Stomach (tissue), 19 donors: ENCODE measurements at places on chromosomes 3 and 15. TPM values are rescaled to one million over a fixed set of nuclear protein-coding genes. Genes with fewer than 3 reads are reported as not detected.

The ZIC4 gene
- total RNA-seq, result not detected

- no peak for DNase-seq
Observed at GRCh38 chr3:57155310-57155643, 9.9 kb downstream of the IL17RD start.

DNA sequence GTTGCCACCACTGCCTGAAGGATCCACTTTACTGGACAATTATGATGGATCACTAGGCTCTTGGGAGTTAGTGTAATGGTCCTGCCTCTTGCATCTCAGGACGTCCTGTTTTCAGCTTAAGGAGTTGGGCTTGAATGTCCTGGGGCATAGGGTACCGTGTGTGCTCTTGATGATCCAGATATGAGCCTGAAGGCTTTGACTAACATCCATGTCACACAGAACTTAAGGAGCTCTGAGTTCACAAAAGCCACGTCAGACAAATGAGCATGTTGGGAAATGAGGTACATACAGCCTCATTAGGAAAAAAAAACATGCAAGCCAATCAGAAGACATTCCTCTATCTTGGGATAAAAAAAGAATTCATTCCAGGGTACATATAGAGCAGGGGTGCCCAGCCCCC lies 40.8 kb downstream of the CA12 start:
- DNase-seq, result no peak

The GOLGA8N gene
- 2.0 TPM for total RNA-seq

DNA sequence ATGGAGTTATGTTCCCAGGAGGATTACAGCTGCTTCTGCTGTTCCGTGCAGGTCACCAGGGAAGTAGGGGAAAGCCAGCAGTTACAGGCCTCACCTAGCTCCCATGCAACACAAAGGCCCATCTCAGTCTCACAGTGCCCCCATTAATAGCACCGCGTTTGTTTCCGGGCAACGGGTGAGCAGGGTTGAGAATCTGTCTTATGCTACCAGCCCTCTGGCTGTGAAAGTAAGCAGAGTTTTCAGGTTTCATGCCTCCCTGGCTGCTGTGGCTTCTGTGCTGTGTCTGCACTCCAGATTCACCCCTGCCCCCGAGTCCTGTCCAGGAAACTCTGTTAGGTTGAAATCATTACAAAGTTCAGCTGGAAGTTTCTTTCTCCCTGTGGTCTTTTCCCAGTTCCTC lies 254.4 kb upstream of the GPR149 start:
- no peak for DNase-seq

- DNase-seq, result no peak
Observed at GRCh38 chr3:114506591-114507300, 212.9 kb downstream of the TIGIT start.

The LRIG1 gene
- 85.8 TPM for total RNA-seq

DNA sequence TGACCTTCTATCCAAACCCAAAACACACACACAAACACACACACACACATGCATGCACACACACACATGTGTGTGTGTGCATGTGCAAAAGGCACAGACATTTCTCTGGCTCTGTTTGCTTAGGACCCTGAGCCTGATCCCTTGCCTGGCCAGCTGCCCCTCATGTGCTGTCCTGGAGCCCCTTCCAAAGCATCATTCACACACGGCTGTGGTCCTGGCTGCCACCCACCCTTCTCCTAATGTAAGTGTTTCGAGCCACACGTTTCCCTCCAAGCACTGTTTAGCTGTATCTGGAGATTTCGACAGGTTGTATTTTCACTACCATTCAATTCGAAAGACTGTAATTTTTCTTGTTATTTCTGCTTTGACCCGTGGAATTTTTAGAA lies 45.8 kb upstream of the KLF13 start:
- no peak for DNase-seq

The A4GNT gene
- 18.9 TPM for total RNA-seq

- no peak for DNase-seq
Observed at GRCh38 chr3:101131767-101132166, 138.5 kb upstream of the ABI3BP start.

DNA sequence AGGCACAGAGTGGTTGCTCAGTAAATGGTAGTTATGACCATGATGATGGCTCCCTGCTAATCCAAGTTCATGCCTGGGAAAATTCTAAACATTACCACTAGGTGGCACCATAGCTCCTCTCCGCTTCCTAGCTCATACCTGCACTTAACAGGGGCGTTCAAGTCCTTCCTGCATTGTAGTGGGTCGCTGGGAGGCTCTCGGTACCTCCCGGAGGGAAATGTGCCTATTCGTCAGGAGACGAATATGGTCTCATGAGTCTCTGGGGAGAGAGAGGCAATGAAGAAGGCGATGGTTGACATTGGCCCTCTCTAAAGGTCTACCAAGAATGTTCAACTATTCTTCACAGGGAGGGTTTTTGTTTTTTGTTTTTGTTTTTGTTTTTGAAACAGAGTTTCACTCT lies 10.9 kb downstream of the MESP1 start:
- peak; percentile 48 for DNase-seq

- no peak for DNase-seq
Observed at GRCh38 chr3:58993547-58993946, 56.3 kb downstream of the CFAP20DC start.

DNA sequence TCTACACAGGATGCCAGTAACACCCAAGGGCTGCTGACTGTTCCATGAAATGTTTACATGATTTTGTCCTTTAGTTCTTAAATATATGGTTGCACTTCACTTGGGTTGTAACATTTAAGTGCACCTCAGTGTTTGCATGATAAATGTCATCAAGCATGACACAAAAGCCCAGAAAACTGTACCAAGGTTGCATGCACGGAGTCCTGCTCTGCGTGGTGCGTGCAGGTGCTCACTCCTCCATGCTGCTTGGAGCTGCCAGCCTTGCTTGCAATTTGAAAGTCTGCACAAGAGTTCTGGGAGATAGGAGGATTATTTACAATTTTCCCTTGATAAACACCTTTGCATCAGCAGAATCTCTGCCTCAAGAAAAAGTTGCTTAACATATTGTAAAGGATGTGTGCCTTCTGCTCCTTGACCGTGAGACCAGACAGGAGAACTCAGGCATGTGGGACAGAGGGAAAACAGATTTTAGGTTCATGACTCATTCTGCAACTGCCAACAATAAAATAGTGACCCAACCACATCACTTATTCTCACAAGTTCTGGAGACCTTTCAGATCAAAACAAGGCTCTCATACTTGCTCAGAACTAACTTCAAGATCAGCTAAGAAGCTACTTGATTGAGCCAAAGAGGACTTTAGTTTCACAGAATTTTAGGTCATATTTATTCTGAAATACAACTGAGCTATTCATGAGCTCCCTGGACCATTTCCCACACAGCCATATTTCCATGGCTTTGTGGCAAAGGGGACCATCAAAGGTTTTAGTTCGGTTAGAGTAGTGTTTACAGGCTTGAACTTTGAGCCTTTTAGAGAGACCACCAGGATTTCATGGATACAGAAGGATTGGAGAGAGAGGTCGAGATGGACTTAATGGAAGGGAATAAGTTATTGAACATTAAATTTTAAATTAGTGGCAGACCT lies 128.4 kb upstream of the ZBED2 start:
- peak; percentile 52 for DNase-seq

The IGF1R gene
- total RNA-seq, result 73.7 TPM

GRCh38 chr3:195595785-195596531 lies 12.2 kb upstream of the APOD start:
- no peak for DNase-seq

DNA sequence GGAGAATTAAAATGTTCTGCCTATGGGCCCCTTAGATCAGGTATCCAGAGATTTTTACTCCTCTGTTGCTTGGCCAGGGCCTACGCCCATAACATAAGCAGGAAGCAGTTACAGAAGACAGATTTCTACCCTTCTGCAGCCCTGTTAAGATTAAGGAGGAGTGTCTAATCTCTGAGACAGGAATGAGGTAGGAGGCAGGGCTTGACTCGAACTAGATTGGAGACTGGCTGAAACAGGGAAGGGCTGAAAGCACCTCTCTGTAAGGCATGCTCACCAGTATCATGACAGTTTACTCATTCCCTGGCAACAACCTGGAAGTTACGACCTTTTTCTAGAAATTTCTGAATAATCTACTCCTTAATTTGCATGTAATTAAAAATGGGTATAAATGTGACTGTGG lies 16.7 kb downstream of the PLA2G4D start:
- peak; percentile 24 for DNase-seq

The GALK2 gene
- 18.3 TPM for total RNA-seq

DNA sequence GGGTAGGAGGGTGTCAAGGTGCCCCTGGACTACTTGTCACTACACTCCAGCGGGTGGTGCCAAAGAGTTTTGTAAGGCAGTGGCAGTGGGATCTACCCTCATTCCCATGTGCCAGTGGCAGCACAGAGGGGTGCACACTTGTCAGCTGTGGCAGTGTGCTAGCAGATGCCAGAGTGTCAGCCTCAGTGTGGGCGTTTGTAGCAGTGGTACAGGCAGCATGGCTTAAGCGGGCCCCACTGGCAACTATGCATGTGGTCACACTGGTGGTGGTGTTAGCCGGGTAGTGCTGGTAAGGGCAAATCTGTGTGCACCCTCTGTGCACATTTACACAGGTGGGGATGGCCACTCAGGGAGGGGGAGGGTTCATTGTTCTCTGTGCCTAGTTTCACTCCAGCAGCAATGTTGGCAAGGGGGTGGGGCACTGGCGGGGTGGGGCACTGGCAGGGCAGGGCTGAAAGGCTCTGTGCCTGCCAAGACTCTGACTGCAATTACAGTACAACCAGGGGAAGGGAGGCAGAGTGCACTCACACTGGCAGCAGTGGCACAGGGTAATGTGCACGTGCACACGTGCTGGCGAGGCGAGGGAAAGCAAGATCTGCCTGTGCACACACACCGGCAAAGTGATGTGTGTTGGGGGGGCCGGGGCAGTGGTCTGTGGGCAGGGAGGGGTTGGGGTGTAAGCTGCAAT lies 31.8 kb downstream of the MYO9A start:
- DNase-seq, result peak; percentile 61

The MESP1 gene
- total RNA-seq, result 60.5 TPM

The BFSP2 gene
- not detected for total RNA-seq

DNA sequence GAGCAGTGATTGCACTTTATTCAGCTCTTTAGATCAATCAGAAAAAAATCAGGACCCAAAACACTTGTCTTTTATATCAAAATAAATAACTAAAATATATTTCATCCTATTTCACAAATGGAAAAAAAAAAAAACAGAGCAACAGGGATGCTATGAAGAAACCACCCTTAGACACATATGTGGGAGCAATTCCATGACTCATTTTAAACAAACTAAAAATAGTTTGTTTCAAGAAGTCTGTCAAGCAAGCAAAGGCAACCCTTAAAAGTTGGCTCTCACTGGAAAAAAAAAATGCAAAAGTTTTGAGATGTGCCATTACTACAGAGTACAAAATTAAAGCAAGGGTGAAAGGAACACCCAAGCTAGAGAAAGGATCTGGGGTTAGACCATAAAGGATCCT lies 5.7 kb downstream of the ATP13A3 start:
- no peak for DNase-seq

The GHSR gene
- not detected for total RNA-seq

DNA sequence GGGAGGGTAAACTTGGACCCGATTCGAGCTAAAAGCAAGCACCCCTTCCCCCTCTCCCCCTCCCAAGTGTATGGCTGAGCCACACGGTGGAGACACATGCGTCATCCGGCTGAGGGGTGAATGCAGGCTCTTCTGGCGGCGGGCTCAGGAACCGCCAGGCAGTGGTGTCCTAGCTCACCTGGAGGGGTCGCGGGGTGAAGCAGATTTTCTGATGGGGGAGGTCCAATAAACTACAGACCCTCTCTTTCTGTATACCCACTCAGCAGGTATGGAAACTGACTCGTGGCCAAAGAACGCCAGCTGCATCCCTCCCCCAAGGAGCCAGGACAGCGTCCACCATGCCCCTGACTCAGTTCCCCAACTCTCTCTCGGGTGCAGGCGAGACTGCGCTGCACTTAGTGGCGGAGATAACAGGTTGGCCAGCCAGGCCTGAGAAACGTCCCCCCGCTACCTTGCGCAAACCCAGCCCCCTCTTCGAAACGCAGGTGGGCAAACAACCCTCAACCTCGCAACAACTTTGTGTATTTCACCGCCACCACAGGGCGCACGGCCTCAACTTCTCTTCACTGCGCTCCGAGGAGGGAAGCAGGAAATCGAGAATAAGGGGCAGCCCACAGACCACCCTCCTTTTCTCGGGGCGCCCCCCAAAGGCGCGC lies 1.3 kb downstream of the MAGI1 start:
- peak; percentile 60 for DNase-seq

DNA sequence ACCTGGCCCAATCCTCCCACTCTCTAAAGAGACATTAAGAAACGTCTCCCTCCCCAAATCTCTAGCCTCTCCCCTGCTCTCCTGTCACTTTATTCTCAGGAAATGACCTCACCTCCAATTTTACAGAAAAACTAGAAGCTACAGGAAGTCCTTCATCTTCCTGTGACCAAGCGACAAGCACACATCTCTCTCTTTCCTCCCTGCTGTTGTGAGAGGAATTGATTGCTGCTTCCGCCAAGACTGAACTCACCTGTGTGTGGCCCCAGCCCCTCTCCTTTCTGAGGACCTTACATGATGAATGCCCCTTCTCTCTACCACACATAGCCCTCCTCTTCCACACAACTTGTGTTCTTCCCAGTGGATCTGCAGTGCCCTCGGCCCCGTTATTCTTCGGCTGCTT lies 18.2 kb downstream of the DNAJB8 start:
- DNase-seq, result peak; percentile 20

The PRSS50 gene
- under 0.01 TPM for total RNA-seq
